Dermis blood vessel endothelial cell (primary cell): ENCODE measurements at places on chromosomes 13 and 19. TPM values are rescaled to one million over a fixed set of nuclear protein-coding genes. Genes with fewer than 3 reads are reported as not detected.

KLK6 gene
- not detected in 2 replicates for total RNA-seq

HSH2D gene
- 0.05 TPM in 1 of 2 replicates, not detected in the other for total RNA-seq

CADM4 gene
- total RNA-seq, result 8.7 and 11.9 TPM in 2 replicates

ZNF99 gene
- not detected in 2 replicates for total RNA-seq

FCGBP gene
- 0.17 and 0.74 TPM in 2 replicates for total RNA-seq

ZNF723 gene
- not detected in 2 replicates for total RNA-seq

FREM2 gene
- total RNA-seq, result under 0.01 and 0.05 TPM in 2 replicates

CYP2F1 gene
- total RNA-seq, result not detected in 2 replicates

CABP5 gene
- total RNA-seq, result not detected in 2 replicates

MAP4K1 gene
- 0.09 TPM in 1 of 2 replicates, not detected in the other for total RNA-seq

CEACAM3 gene
- not detected in 2 replicates for total RNA-seq

OR7C1 gene
- total RNA-seq, result not detected in 2 replicates

MCF2L gene
- total RNA-seq, result 7.8 and 51.4 TPM in 2 replicates

ELSPBP1 gene
- total RNA-seq, result not detected in 2 replicates

CD70 gene
- 0.14 TPM in 1 of 2 replicates, not detected in the other for total RNA-seq

CAPNS1 gene
- 314 and 443 TPM in 2 replicates for total RNA-seq

FAM32A gene
- total RNA-seq, result 144 and 166 TPM in 2 replicates

PRTN3 gene
- not detected in 2 replicates for total RNA-seq

LIM2 gene
- total RNA-seq, result not detected in 2 replicates

SLC10A2 gene
- not detected in 2 replicates for total RNA-seq

CD79A gene
- total RNA-seq, result 0.09 and 0.34 TPM in 2 replicates

ZNF667 gene
- 2.7 and 3.1 TPM in 2 replicates for total RNA-seq

C1QTNF9 gene
- total RNA-seq, result not detected in 2 replicates

GNA15 gene
- total RNA-seq, result under 0.01 and 0.23 TPM in 2 replicates

RUBCNL gene
- total RNA-seq, result under 0.01 and 0.05 TPM in 2 replicates

GAPDHS gene
- not detected in 2 replicates for total RNA-seq

CALR gene
- total RNA-seq, result 1,244 and 1,415 TPM in 2 replicates

SHISA7 gene
- total RNA-seq, result not detected in 2 replicates

RLN3 gene
- total RNA-seq, result not detected in 2 replicates

ATP8B3 gene
- 0.85 and 1.2 TPM in 2 replicates for total RNA-seq

PRODH2 gene
- total RNA-seq, result not detected in 2 replicates

CEACAM4 gene
- total RNA-seq, result not detected in 2 replicates
